Choroid plexus epithelial cell (primary cell): ENCODE measurements at places on chromosomes 12 and 14.

DNA sequence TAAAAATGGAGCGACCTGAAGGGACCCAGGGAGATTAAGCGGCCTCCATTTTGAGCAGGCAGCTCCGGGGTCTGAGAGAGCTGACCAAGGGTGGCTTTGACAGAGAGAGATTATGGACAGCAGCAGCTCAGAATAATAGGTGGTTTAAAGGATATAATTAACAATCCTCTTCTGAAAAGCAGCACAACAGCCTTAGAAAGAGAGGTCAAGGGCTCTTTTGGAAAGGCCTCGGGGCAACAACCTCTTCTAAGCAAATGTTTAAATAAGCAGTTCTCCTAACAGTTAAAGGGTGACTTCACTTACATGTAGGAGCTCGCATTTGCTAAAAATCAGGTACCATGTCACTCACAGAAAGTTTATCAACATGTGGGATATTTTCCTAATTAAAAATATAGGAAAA is 87.2 kb upstream of the FRMD6 start:
- DNase-seq, result no peak

- no peak for DNase-seq
Observed at GRCh38 chr12:97300891-97301290, 161.7 kb upstream of the RMST start.

DNA sequence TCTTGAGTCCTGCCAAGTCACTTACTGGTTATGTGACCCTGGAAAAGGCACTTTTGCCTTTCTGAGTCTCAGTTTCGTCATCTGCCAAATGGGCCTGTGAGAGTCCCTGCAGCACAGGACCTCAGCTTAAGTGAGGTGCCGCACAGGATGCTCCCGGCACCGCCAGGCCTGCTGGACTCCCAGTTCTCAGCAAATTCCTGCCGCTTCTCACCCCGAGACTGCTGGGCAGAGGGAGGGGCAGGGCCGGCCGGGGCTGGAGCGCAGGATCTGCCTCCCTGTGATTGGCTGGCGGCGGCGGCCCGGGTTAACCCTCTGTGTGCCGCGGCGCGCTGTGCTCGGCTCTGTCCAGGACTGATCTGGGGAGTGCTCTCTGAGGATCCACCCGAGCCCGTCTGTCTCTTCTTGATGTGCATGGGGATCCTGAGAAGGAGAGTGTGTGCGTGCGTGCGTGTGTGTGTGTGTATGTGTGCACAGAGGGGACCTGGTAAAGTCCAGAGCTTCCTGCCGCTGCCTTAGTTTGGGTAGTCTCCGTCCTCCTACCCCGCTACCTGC is 8.6 kb downstream of the SETD1B start:
- DNase-seq, result peak; percentile 84

- DNase-seq, result no peak
Observed at GRCh38 chr12:29110506-29111442, 38.3 kb upstream of the FAR2 start.

- no peak for DNase-seq
Observed at GRCh38 chr14:61334197-61334701, 12.9 kb downstream of the PRKCH start.

DNA sequence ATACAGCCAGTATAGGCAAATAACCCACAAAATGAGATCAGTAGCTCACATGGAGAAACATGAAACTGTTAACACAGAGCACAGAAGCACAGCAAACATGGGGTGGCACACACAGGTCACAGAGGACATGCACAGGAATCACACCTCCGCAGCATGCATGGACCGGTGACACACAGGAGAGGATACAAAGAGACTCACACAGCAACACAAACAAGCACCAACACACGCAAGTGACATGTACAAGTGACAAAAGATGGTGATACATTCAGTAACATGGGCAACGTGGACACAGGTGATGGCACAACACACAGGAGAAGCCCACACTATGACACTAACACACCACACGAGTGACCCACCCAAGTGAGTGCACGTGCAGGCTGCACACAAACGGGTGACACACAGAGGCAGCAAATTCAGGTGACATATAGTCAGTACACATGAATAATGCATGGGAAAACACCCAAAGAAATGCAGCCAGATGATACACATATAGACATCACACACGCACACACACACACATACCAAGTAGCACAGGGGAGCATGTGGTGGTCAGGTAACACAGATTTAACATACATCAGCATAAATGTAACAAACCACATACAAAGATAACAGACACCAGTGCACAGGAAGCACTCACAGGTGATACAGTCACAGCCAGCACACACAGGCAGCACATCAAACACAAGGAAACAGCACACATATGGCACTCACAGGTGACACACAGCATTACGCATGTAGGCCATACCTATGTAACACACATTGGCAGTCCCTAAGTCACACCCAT is 216.0 kb upstream of the SFSWAP start:
- no peak for DNase-seq

- DNase-seq, result no peak
Observed at GRCh38 chr14:30528778-30529642, 29.9 kb upstream of the G2E3 start.

GRCh38 chr14:59627011-59627520 is 50.5 kb upstream of the CCDC175 start:
- DNase-seq, result no peak

GRCh38 chr14:99891266-99891665 is 98.1 kb downstream of the EML1 start:
- DNase-seq, result no peak

GRCh38 chr14:86782092-86782580 is 1210.8 kb downstream of the GALC start:
- DNase-seq, result no peak

GRCh38 chr12:96247563-96247962 is 53.4 kb downstream of the ELK3 start:
- no peak for DNase-seq

- DNase-seq, result no peak
Observed at GRCh38 chr12:112998987-112999767, 20.9 kb downstream of the OAS2 start.

DNA sequence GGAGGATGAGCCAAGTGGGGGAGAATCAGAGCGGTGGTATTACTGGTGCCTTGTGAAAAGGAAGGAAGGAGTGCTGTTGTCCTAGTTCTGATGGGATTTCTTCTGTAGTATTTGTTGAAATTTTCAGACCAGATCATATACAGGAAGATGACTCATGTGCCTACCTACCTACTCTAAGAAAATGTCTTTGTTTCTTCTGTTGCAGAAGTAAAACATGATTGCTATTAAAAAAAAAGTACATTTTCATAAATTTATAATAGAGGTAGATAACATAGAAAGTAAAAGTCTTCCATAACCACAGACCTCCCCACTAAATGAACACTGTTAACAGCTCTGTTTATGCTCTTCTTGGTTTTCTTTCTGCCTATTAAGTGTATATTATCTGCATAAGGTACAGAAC is 26.9 kb downstream of the SAMD4A start:
- DNase-seq, result peak; percentile 63

DNA sequence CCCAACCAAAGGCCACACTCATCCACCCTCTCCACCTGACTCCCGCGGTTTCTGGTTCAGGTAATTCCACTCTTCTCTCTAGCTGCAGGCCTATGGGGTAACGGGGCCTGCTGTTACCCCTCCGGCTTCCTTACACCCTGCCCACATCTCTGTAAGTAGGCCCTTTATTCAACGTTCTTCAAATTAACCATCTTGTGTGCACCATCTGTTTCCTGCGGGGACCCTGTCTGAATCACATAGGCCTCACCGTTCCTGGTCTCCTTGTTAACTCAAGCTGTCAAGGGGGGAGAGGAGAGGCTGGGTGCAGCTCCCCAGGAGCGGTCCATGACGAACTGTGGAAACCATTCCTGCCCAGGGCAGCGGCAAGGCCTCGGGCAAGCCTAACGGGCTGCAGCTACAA is 9.3 kb upstream of the DLK1 start:
- DNase-seq, result no peak

GRCh38 chr14:76846331-76847047 is 20.3 kb downstream of the LRRC74A start:
- DNase-seq, result no peak

GRCh38 chr12:49260166-49260565 is 4.7 kb upstream of the TUBA1C start:
- DNase-seq, result peak; percentile 59

GRCh38 chr12:6343518-6343917 is 1.6 kb upstream of the TNFRSF1A start:
- DNase-seq, result no peak

GRCh38 chr14:32010604-32011125 is 66.4 kb upstream of the ARHGAP5 start:
- no peak for DNase-seq

- DNase-seq, result no peak
Observed at GRCh38 chr12:4584281-4584680, 22.3 kb downstream of the DYRK4 start.

- no peak for DNase-seq
Observed at GRCh38 chr14:58605465-58605864, 32.3 kb upstream of the DACT1 start.

- DNase-seq, result no peak
Observed at GRCh38 chr12:106790020-106790419, 15.5 kb downstream of the RIC8B start.

DNA sequence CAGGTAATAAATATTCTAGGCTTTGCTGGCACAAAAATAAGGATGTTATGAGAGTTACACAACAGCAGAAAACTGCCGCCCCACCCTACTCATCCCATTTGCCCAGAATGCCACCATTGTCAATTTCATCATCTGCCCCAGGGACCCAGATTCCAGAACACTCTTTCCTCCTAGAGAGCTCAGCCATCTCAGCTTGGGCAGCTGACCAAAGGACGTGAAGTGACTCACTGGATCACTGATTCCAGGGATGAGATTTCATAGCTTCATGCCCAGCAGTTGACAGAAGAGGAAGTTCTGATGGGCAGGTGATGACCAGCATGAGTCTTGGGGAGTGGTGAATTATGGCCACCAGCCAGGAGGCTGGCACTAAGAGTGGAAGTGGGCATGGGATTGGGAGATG is 450.3 kb downstream of the RMST start:
- no peak for DNase-seq

- DNase-seq, result no peak
Observed at GRCh38 chr12:49362077-49362476, 5.2 kb upstream of the SPATS2 start.

DNA sequence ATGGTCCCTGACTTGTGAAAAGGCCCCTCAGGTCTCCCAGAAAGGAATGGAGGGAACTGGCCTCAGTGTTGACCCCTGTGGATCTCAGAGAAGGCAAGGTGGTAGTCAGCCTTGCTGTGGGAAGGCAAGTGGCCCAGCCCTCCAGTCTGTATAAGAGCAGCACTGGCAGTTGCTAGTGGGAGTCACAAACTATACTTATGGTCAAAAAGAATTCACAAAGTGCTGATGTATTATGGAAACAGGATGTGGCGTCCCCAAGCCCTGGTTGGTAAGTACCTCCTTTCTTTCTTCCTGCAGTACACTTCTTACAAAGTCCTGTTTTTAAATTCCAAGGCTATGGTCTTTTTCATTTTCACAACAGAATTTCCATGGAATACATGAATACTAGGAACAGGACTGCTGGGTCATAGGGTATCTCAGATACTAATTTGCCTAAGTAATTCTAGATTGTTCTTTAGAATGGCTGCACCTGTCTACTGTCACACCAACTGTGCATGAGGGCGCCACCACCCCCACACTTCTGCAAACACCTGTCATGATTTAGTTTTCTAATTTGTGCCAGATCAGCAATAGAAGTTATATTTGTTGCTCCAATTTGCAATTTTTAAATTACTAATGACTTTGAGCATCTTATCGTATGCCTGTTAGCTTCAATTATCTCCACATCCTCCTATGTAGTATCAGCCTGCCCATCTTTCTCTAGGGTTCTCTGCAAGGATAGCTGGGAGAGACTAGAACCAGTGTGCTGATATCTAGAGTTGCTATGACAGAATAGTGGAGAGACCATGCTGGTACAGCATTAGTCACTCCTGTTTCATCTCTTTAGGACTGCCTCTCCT is 40.7 kb upstream of the TMEM263 start:
- no peak for DNase-seq
